ENCODE measurements at places on chromosomes 7 and 10.

GRCh38 chr7:83130191-83130590 lies 32.5 kb downstream of the PCLO start:
- DNase-seq = no peak

- no peak for DNase-seq
Observed at GRCh38 chr10:77091597-77092165, 545.9 kb downstream of the KCNMA1 start.

GRCh38 chr10:100327007-100327717 lies 2.9 kb downstream of the PKD2L1 start:
- DNase-seq = peak; percentile 84

DNA sequence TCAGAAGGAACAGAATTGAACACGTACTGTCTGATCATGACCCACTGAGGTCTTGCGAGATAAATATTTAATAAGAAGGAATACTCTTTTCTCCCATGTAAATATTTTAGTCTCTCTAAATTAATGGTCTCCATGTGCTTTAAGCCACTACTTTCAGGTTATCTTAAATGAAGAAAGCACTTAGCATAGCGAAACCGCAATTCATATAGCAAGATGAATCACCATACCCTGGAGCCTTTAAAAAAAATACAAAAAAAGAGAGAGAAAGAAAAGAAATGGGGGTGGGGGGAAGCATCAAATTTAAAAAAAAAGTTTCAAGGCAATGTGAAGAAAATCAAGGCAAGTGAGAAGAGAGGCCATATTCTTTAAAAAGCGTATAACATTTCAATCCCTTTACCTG lies 82.5 kb downstream of the CTTNBP2 start:
- no peak for DNase-seq

DNA sequence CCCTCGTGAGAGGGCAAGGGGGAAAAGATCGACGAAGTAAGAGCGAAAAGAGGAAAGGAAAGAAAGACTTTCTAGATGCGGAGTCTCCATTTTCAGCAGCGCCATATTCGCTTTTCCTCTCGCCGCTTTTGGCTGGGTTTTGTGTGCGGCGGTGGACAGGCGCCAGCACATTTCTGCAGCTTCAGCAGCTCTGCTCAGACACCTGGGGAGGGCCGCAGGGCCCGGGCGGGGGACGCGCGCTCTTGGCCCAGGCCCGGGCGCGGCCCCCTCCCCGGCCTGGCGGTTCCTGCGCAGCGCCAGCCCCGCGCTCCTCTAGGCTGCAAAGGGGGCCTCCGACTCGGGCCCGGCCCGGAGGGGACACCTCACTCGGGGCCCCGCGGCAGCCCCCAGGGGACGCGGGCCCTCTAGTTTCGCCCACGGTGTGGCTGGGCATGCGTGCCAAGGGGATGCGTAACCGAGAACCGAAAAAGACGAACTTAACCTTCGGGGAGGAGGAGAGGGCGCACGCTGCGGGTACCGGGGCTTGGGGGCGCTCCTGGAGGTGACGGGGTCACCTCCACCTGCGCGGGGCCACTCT lies 34.5 kb upstream of the EBLN1 start:
- no peak for DNase-seq

DNA sequence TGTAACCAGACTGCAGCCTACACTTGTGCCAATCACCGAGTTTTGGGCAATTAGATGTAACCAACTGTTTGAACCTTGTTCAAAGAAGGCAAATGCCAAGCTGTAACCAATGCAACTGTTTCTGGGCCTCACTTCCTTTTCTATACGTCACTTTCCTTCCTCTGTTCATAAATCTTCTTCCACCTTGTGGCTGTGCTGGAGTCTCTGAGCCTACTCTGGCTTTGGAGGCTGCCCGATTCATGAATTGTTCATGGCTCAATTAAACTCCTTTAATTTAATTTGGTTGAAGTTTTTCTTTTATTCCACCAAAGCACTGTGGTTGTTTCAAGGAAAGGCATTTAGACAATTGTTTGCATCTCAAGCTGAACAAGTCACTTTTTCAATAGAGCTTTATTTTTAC lies 43.5 kb upstream of the UCN3 start:
- DNase-seq = no peak

- DNase-seq = peak; percentile 98
Observed at GRCh38 chr10:102151774-102152544, at the start of gene NOLC1. NOLC1 (plus strand) TSS chr10:102152389; CDS start chr10:102152411, 22 bp downstream.
